Mesenteric fat pad (tissue), 1 donor: ENCODE measurements at places on chromosomes 12 and 14. TPM values are rescaled to one million over a fixed set of nuclear protein-coding genes. Genes with fewer than 3 reads are reported as not detected.

DNA sequence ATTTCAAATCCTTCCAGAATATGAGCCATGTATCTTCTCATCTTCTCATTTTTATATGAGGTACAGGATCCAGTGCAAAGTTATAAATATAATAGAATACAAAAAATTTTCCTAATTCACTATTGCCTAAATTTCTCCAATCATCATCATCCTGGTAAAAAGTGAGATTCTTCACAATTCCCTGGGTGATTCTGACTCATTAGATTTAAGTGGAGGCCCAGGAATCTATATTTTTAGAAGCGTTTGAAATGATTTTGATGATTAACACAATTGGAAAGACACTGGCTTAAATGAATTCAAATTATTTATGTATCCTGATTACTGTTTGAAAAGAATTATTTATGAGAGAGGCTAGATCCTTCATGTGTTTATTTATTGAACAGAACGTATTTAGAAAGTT, 380.3 kb upstream of the PDE3A start:
- no peak for DNase-seq

LHX5 gene
- total RNA-seq, result not detected

DNA sequence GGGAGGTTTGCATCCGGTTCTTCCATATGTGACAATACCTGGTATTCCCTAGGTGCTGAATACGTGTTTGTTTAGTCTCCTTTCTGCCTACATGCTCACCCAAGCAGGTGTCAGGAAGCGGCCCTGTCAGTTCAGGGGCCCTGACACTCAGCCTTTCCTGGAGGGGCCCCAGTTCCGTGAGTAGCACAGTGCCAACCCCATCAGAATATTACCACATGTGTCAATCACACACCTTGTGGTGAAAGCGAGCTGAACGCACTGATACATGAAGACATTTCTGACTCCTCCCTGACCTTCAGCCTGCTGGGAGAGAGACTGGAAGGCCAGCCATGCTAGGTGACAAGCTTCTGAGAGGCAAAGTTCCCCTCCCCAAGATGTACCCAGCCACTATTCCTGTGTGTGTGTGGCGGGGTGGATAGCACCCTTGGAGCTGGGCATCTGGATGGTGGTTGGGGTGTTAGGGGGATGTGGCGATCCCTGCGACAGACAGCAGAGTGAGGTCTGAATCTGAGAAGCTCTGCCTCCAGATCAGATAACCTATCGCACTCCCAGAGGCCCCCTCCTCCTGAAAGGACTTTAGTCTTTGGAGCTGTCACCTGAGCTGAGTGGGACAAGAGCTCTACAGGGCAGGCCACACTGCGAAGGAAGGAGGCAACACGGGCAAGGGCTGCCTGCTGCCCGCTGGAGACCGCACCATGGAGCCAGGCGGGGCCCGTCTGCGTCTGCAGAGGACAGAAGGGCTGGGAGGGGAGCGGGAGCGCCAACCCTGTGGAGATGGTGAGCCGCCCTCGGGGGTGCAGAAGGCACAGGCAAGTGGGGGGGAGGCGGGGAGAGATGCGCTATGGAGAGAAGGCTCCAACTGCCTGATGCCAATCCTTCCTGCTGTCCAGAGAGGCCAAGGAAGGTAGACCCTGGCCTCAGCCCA, at the start of gene SOAT2:
Gene SOAT2 (plus strand): TSS at position 604 of the 925 bp plus-strand sequence. CDS start 92 bp downstream, at position 696.
- DNase-seq, result peak; percentile 89

- peak; percentile 97 for DNase-seq
Measured at GRCh38 chr14:105473677-105474482, 741 bp upstream of the CRIP2 start.

DNAH10 gene
- total RNA-seq, result 0.51 TPM

- DNase-seq, result no peak
Measured at GRCh38 chr12:3247629-3248161, 170.5 kb downstream of the TSPAN9 start.

G2E3 gene
- total RNA-seq, result 16.8 TPM

TMCC3 gene
- total RNA-seq, result 15.8 TPM

- no peak for DNase-seq
Measured at GRCh38 chr12:76270657-76271358, 77.4 kb downstream of the BBS10 start.

PMCH gene
- total RNA-seq, result not detected

PA2G4 gene
- total RNA-seq, result 99.5 TPM

GRCh38 chr14:104157016-104157928, 18.9 kb downstream of the KIF26A start:
- no peak for DNase-seq

DNA sequence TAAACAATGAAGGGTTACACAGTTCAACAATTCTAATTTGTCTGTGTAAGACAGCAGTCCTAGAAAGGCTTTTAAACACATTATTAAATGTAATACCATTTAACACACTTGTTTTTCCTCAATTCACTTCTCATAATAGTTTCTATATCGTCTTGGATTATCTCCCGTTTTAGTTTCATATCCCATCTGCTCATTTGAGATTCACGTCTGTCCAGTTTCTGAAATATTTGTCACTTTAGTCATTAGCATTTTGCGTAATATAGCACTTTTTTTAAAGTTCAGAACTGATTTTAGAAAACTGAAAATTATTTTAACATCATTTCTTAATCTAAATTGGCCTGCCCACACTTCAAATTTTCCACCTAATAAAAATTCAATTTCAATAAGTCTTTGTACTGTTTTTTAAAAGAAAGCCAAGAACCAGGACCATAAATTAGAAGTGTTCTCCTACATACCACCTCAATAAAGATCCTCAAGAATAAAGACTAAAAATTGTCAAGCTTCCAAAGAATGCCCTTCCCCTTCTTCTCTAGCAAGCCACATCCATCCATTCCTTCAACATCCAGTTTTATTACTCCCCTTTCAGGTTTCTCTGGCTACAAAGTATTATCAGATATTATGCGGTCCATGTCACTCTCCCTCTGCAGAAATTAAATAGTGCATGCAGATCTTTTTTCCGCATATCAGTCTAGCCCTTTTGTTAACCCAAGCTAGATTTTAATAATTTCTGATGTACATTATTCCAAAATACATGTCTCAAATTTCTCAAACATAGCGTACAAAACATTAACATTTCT, 11.9 kb downstream of the MED13L start:
- no peak for DNase-seq
